SK-N-MC (cell line): ENCODE measurements at places on chromosomes 6 and 20.

DNA sequence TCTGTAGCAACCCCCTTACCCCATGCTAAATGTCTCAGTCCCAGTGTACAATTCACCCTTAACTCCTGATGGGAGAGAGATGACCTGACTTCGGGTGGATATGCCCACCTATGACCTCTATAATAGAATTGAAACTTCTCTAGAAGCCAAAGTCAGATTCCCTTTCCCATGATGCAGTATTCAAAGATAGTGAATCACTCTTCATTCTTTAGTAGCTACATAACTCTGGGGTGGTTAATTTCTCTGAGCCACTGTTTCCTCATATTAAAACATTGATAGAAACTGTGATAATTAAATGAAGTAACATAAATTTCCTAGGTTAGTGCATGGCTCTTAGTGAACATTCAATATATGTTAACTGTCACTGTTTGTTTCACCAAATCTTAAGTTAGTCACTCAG, 500.4 kb downstream of the COL12A1 start:
- no peak for DNase-seq

DNA sequence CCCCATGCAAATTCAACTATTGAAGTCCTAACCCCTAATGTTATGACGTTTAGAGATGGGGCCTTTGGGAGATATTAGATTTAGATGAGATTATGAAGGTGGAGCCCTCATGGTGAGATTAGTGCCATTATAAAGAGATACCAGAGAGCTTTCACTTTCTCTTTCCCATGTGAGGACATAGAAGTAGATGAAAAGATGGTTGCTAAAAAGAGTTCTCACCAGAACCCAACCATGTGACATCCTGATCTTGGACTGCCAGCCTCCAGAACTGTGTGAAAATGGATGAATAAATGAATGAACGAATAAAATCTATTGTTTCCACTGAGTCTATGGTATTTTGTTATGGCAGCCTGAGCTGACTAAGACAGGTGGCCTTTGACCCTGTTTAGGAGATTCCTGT, 50.6 kb upstream of the FBXO30 start:
- no peak for DNase-seq

- DNase-seq = no peak
These were observed 663 bp downstream of the LST1 start for GRCh38 chr6:31586599-31587281.

GRCh38 chr6:164967102-164967501, 342.3 kb downstream of the C6orf118 start:
- no peak for DNase-seq

DNA sequence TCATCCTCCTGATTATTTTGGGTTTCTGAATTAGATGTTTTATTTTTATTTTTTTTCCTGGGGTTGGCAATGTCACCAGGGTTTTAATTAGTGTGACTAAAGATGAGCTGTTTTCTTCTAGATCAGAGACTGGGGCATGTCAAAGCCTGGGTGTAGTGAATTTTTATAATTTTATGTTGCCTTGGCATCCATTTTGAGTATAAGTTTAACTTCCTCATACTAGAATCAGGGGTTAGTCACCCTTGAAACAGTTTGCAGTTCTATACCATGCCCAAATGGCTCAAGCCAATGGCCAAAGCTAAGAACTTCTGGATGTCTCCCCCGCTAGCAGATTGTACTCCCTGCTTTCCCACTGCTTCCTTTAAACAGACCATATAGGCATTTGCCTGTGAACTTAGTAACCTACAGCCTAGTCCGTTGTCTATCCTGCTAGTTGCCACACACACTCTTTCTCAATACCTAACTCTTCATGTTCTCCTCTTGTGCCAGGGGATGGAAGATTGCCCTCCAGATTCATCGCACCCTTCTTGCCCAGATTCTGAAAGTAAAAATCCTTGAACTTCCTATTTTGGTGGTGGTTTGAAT, 54.5 kb downstream of the KIAA0408 start:
- DNase-seq = no peak
